GM13976 (cell line): ENCODE measurements at places on chromosomes 1 and 21.
A peak's percentile ranks its signal among the peaks of the same experiment; 100 is the strongest.

DNA sequence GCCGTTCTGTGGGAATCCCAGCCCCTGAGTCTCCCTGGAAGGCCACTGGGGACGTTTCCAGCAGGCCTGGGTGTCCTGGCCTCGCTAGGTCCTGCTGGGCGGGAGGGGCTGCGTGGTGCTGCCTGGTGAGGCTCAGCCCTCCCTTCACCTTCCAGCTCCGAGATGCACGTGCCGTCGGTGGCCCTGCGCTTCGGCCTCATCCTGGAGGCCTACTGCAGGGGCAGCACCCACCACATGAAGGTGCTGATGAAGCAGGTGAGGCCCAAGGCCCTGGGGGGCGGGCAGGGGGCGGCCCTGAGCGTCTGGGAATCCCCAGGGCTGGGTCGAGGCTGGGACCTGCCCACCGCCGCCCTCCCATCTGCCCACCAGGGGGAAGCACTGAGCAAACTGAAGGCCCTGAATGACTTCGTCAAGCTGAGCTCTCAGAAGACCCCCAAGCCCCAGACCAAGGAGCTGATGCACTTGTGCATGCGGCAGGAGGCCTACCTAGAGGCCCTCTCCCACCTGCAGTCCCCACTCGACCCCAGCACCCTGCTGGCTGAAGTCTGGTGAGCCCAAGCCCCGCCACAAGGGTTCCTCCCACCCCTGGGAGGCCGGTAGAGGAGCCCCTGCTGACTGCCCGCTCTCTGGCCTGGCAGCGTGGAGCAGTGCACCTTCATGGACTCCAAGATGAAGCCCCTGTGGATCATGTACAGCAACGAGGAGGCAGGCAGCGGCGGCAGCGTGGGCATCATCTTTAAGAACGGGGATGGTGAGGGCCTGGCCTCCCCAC is 70.3 kb downstream of the PIK3CD start:
- DNase-seq = peak; percentile 62

DNA sequence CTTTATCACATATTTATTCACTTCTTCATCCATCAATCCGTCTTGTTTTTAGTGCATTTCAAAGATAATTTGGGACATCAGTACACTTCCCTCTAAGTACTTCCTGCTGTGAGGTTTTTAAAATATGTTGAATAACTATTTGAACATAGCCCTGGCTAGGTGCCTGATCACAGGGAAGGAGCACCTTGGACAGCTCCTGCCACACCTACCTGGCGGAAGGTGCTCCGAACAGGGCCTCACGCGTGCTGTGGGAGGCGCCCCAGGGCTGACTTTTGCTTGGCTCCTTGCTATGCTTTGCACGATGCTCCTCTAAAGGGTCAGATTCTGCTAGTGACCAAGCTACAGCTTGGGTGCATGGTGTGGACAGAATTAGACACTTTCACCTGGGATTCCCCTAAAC is 4.9 kb upstream of the ATXN7L2 start:
- peak; percentile 53 for DNase-seq

GRCh38 chr1:177948336-177948972 is 21.4 kb downstream of the SEC16B start:
- DNase-seq = peak; percentile 55

DNA sequence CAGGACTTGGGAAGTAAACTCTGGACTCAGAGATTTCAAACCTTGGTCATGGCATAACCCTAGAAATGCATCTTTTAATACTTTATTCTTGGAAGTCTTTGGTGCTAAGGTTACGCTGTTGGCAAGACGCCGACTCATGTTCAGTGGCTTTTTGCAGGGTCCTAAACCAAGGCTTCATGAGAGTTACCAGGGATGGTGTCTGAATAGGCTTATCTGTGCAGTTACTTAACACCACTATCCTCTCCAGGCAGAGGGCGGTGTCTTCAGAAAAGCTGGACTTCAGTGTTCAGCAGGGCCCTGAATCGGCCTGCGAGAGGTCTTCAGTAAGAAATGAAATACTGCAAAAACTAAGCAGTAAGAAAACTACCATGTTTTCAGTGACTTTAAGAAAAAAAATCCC is 58.3 kb downstream of the SIM2 start:
- no peak for DNase-seq

DNA sequence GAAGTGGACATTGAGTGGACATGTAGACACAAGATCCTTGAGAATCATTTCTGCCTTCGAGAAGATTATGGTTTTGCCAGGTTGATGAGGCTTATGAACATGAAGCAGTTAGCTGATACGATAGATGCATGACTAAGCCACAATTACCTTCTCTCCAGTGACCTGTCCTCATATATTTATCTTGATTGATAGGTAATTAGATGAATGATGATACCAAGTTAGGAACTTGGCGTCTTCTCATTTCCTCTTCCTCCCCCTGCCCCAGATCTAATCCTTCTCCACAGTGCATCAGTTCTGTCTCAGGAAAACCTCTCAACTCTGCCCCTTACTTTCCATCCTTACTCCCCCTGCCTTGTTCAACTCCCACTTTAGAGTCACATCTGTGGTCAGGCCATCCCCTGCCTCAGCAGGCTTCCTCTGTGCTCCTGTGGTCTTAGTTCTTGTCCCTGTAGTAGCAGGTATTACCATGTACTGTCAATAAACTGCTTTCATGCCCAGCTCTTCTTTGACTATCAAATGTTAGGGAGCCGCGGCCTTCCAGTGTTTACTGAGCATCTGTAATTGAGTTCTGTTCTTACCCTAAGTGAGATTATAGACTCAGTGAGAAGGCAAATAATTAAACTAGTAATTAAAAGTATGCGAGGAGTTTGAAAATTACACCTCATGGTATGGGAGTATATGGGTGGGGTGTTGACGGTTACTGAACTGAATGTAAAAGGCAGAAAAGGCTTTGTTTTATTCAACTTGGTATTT is 5.1 kb downstream of the ST6GALNAC3 start:
- no peak for DNase-seq

DNA sequence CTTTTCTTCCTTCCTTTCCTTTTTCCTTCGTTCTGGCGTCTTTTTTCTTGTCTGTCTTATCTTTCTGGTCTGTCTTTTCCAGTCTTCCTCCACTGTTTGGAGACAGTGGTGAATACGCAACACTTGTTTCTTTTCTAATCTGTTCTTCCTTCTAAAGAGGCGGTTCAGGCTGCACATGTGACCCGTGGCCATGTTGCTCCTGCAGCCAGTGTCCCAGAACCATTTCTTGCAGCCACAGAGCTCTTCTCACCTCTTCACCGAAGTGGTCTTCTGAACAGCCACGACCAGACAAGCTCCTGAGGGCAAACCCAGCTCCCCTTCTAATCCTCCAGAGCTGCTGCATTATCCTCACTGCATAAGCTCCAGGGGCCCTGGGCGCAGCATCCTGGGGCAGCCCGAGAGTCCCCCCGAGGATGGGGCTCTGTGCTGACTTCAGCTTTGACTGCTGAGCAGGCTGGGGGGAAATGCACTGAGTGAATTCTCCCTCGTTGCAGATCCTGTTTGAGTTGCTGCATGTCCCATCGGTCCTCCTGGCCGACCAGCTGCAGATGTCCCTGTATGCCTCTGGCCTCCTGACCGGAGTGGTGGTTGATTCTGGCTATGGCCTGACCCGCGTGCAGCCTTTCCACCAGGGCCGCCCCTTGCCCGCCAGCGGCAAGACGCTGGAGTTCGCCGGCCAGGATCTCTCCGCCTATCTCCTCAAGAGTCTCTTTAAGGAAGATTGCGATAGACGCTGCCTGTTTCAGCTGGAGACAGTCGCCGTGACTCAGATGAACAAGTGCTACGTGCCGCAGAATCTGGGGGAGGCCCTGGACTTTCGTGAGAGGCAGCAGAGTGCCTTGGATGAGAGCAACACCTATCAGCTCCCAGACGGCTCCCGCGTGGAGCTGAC is 70.4 kb downstream of the ACTL8 start:
- DNase-seq = no peak

DNA sequence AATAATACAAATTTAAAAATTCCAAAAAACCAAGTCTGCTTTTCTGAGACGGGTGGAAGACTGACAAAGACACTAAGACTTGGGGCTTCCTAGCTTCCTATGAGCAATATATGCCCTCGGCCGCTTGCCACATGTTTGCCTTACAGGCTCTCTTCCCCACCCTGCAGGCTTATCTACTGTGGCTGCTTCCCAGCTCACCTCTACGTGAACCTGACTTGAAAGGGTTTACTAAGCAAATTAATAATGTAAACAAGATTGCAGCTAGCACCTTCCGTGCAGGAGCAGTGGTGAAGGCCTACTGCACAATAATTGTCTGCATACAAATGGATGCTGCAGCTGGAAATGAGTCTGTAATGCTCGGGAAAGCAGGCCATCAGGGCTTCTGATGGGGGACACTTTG is 152.9 kb upstream of the DAB1 start:
- no peak for DNase-seq

GRCh38 chr21:45982092-45982757 is 655 bp downstream of the COL6A1 start:
- no peak for DNase-seq

DNA sequence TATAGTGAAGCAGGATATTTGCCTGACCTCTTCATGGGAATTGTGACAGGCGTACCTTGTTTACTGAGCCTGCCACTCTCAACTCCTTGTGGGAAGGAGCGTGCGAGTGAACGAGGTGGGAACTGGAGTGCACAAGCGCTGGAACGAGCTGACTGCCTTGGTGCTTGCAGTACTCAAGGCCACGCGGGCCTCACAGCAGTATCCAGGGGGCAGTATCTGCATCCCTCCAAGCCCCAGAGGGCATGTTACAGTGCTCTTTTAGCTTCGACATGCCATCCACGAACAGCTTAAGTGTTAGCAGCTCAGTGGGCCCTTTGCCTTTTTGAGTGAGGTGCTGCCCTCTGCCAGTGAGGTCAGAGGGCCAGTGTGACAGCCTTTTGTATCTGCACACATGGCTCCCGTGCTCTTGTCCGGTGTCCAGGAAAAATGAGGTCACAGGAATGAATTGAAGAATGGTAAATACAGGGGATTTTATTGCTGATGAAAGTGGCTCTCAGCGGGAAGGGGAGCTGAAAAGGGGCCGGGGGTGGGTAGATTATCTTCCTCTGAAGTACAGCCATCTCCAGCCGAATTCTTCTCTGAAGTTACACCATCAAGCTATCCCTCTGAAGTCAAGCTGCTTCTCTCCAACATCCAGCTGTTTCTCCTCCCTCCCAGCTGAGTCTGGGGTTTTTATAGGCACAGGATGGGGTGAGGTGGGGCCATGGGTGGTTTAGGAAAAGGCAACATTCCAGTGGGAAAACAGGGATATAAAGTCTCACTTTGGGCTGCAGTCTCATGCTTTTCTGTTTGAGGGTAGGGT is 69.3 kb downstream of the EPB41 start:
- no peak for DNase-seq

GRCh38 chr1:24325587-24326449 is 6.7 kb downstream of the GRHL3 start:
- no peak for DNase-seq

- DNase-seq = no peak
These were observed 37.6 kb downstream of the MATN1 start for GRCh38 chr1:30685796-30686165.

DNA sequence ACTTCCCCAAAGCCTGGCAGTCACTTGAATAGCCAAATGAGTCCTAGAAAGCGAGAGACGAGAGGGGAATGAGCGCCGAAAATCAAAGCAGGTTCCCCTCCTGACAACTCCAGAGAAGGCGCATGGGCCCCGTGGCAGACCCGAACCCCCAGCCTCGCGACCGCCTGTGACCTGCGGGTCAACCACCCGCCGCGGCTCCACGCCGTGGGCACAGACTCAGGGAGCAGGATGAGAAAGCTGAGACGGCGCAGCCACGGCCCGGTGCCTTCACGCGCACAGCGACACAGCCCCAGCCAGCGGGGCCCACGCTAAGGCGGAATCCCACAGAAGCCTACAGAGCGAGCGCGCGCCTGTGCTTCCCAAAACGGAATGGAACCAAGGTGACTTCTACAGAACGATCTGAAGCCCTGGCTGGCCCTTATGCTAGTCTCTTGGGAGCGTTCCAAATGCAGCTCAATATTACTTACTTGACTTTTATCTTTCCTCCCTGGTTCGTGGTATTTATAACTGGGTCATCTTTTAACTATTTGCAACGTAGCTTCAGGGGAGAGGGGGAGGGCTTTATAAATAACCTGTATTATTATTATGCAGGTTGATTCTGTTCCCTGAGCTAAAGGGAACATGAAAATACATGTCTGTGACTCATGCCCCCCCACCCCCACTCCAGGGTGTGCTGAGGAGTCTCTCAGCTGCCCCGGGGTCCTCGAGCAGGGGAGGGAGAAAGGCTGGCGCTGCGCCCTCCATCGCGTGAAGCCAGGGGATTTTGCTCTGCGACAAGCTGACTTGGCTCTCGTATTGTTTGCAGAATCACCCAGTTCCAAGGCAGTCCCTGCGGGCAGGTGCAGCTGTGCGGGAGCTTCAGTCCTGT is 1.7 kb downstream of the TSPEAR start:
- DNase-seq = peak; percentile 32

- no peak for DNase-seq
These were observed 276.3 kb upstream of the GJB5 start for GRCh38 chr1:34478515-34479076.

DNA sequence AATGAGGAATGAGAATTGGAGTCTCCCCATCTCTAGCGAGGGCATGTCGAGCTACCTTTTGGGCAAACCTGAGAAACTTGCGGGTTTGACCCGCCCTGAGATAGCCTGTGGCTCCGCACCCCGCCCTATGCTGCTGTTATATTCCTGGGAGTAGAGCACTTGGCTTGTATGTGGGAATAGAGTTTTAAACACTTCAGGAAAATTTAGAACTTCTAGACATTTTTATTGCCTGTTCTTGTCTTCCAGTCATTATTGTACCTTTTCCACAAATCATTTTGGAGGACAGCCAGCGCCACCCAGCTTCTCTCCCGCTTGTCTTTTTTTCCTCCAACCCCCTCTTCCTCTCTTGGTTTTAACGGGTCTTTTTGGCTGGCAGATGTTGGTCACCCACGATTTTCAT is 738 bp downstream of the GNPAT start:
- DNase-seq = no peak

- DNase-seq = no peak
These were observed 1.1 kb upstream of the TMEM167B start for GRCh38 chr1:109089242-109090015.
